Femur (tissue), 1 donor: ENCODE measurements at places on chromosomes 4 and X.

GRCh38 chr4:9889306-9889705, 107.9 kb downstream of the DRD5 start:
- no peak for DNase-seq

- DNase-seq, result peak; percentile 62
Measured at GRCh38 chrX:107716118-107716684, 59.4 kb downstream of the TSC22D3 start.

DNA sequence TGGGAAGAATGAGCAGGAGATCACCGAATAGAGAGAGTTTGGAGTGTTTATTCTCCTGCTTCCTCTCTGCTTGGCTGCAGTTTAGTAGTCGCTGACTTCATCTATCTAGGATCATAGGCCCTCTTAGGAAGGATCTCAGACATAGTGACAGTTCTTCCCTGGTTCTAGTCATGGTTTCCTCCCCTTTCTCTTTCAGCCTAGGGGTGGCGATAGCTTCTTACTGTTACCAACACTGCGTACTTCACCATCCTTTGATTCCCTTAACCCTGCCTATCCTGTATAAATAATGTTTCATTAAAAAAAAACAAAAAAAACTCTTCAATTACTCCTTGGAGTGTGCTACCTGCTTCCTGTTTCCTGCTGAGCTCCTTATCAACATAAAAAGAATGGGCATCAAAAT, 103.8 kb downstream of the DDX53 start:
- no peak for DNase-seq

- DNase-seq, result no peak
Measured at GRCh38 chr4:81723019-81723884, 251.5 kb upstream of the RASGEF1B start.

DNA sequence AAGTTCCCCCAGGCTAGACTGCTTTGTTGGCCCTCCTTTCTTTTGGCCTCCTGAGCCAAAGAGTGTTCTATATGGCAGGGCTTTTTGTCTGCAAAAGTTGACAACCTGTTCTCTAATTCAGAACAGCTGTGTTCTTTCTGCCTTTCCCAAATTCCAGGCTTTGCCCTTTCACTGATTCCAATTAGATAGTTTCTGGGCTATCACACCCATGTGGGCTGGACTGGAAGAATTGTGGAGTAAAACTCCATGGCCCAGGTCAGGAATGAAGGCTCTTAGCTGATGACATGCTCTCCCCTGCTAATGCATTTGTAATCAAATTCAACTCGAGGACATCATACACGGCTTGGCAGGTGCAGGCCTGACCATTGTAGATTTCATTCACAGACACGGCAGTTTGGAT, 19.4 kb downstream of the BMP3 start:
- DNase-seq, result peak; percentile 45

- DNase-seq, result no peak
Measured at GRCh38 chr4:91198951-91199350, 1071.8 kb downstream of the CCSER1 start.

- peak; percentile 74 for DNase-seq
Measured at GRCh38 chr4:148445071-148445859, 3.1 kb upstream of the NR3C2 start.

- no peak for DNase-seq
Measured at GRCh38 chrX:15511563-15511962, 11.0 kb downstream of the BMX start.
